NCI-H1417 (cell line): ENCODE measurements at places on chromosomes 2 and 18.
A peak's percentile ranks its signal among the peaks of the same experiment; 100 is the strongest.

- DNase-seq = peak; percentile 82
These were observed 17.2 kb downstream of the GPC1 start for GRCh38 chr2:240452462-240453256.

GRCh38 chr2:226693521-226693920, 106.1 kb downstream of the IRS1 start:
- no peak for DNase-seq

GRCh38 chr2:224286923-224287322, 115.0 kb downstream of the FAM124B start:
- no peak for DNase-seq

DNA sequence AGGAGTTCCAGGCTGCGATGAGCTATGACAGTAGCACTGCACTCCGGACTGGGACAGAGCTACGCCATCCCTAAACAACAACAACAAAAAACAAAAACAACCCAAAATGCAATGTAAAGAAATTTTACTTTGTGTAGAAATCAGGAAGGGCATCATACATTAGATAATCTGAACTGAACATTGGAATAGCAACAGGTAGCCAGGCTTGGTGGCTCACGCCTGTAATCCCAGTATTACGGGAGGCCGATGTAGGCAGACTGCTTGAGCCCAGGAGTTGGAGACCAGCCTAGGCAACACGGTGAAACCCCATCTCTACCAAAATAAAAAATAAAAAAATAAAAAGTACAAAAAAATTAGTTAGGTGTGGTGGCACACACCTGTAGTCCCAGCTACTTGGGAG, 2.1 kb upstream of the PNO1 start:
- no peak for DNase-seq

GRCh38 chr2:105875241-105875640, 130.5 kb downstream of the NCK2 start:
- DNase-seq = no peak

- DNase-seq = no peak
These were observed 858.7 kb upstream of the ACVR2A start for GRCh38 chr2:146986161-146986560.

- DNase-seq = no peak
These were observed 247.7 kb downstream of the ZNF385B start for GRCh38 chr2:179613701-179614100.

DNA sequence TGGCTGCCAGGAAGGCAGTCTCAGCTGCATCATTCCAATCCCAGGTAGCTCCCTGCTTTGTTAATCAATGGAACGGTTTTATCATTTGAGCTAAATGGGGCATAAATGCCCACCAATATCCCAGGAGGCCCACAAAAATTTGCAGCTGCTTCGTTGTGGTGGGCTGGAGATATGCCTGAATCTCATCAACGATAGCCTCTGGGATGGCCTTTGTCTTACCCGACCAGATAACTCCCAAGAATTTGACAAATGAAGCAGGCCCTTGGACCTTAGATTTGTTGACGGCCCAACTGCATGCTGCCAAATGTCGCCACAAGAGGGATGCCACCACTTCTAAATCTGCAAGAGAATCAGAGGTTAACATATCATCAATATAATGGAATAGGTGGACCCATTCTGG, 236.4 kb downstream of the MBD5 start:
- no peak for DNase-seq
